ENCODE measurements at places on chromosomes 13 and 19. TPM values are rescaled to one million over a fixed set of nuclear protein-coding genes. Genes with fewer than 3 reads are reported as not detected.

ZNF628 gene
- total RNA-seq = 6.4 TPM

CYP2S1 gene
- 32.0 TPM for total RNA-seq

SERPINE3 gene
- not detected for total RNA-seq

ZNF429 gene
- total RNA-seq = not detected

ZNF433 gene
- not detected for total RNA-seq

ZNF69 gene
- not detected for total RNA-seq

THSD1 gene
- total RNA-seq = 10.3 TPM

DHDH gene
- total RNA-seq = 1.7 TPM

KIR3DL1 gene
- not detected for total RNA-seq

SYT3 gene
- total RNA-seq = 0.55 TPM

PCDH9 gene
- total RNA-seq = 7.8 TPM

PSG4 gene
- total RNA-seq = 0.93 TPM

C19orf25 gene
- 17.9 TPM for total RNA-seq

SYNGR4 gene
- 3.6 TPM for total RNA-seq

TOMM40 gene
- total RNA-seq = 264 TPM

ZNF823 gene
- 3.1 TPM for total RNA-seq

ATP1A3 gene
- total RNA-seq = 5.7 TPM

TSHZ3 gene
- total RNA-seq = 4.2 TPM

ZNF730 gene
- total RNA-seq = not detected

ZNF616 gene
- total RNA-seq = 0.90 TPM

CYP4F8 gene
- total RNA-seq = not detected

ZNF317 gene
- total RNA-seq = 19.7 TPM

PRRG2 gene
- 0.54 TPM for total RNA-seq

SACS gene
- 11.0 TPM for total RNA-seq

PLVAP gene
- not detected for total RNA-seq

Data from A549 treated with DMSO at 1 μM for 4 hours (cell line).